NCI-H146 (cell line): ENCODE measurements at places on chromosomes 16 and 17.

DNA sequence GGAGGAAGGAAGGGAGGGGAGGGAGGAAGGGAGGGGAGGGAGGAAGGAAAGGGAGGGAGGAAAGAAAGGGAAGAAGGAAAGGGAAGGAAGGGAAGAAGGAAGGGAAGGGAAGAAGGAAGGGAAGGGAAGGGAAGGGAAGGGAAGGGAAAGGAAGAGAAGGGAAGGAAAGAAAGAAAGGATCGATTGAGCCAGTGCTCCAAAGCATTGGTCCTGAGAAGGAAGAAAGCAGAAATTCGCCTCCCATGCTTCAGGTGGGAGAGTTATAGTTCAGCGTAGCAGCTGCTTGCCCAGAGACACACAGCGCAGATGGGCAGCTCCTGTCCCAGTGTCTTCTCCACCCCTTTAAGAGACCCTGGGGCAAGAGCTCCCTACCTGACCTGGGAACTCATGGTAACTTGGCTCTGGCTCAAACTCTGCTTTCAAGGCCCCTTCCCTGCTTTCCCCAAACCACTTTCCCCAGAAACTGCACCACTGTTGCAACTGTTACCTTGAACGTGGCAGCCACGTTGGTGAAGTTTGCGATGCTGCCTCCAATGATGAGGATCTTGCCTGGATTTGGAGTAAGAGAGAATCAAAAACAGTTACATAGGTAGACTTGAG lies 14.4 kb downstream of the ACLY start:
- DNase-seq, result no peak

GRCh38 chr17:40417258-40417608 lies 463 bp downstream of the TOP2A start:
- peak; percentile 44 for DNase-seq

DNA sequence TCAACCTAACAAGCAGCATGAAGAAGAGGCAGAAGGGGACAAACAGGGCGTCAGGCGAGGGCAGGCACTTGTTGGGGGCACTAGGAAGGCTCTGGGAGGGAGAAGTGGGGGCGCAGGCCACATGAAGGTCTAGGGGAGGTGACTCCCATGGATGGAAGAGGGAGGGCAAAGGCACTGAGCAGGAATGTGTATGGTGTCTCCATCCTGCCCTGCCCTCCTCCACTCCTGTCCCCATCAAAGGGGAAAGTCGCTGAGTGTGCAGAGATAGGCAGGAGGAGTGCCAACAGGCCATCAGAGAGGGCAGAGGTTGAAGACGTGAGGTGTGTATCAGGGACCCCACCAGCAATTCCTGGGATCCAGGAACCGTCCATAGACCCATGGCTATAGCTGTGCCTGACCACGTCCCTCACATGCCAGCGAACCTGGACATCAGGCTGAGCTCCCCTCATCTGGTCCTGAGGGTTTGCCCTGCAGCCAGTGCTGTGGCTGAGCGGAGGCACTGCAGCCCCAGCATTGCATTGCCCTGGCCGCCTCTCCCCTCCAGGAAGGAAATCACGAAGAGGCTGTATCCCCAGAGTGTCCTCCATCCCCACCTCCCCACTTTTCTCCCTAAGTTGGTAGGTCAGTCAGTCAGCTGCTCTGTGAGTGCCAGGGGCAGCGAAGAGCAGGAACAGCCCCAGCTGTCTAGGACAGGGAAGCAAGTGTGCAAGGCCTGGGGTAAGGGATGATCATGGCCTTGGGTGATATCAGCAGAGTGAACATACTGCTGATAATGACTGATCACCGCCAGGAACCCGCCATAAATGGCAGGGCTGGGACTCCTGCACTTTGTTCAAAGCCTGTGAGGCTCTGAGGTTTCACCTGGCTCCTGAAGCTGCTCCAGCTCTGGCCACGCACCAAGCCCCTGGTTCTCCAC lies 6.2 kb upstream of the CYB561 start:
- no peak for DNase-seq

DNA sequence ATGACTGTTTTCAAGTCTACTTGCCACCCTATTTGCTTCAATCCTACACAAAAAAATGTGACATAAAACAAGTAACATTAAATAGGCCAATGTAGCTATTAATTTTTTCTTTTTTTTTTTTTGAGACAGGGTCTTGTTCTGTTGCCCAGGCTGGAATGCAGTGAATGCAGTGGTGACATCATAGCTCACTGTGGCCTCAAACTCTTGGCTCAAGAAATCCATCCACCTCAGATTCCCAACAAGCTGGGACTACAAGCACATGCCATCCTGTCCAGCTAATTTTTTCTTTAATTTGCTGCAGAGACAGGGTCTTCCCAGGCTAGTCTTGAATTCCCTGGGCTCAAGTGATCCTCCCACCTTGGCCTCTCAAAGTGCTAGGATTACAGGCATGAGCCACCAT lies 29.4 kb downstream of the ANKFY1 start:
- no peak for DNase-seq

DNA sequence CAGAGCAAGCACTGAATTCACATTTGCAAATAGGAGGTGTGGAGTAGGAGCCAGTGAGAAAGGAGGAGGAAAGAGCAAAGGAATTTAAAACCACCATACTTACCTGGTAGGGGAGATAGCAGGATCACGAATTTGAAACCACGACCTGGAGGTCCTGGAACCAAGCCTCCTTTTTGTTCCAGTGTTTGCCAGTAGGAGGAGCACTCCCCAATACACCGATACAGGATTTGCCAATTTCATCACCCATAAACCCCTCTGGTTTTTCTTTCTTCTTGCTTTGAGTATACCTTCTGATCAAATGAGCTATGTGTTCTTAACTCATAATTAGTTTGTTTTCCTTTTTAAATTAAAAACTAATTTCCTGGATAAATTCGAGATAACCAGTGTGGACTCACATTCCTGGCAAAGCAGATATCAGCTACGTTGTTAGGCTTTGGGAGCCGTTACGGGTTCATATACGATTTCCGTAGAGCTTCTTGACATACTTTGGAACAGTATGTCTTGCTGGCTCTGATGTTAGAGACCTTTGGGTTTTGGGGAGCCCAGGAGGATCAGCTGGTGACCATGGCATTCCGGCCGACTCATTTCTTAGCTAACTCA lies 22.7 kb downstream of the BCO1 start:
- no peak for DNase-seq

GRCh38 chr16:25141648-25142047 lies 30.1 kb downstream of the LCMT1 start:
- DNase-seq, result no peak

DNA sequence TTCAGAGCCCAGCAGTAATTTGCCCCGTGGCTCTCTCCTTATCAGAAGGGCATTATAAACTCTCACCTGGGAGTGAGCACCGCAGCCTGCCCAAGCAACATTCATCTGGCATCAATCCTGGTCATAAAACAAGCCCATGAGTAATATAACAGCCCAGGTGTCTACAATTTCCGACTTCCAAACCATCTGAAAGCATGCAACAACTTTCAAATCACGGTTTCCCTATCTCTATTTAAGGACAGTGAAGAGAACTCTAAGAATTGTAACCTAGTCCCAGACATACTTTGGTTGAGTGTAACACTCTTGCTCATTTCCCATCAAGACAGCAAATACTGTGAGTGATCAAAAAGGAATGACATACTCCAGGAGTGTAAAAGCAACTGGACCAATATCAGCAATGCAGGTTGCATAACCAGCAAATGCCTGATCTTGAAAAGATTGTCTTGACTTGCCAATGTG lies 487.4 kb upstream of the SOX9 start:
- DNase-seq, result peak; percentile 69

GRCh38 chr17:1966274-1967086 lies 58.7 kb downstream of the RTN4RL1 start:
- DNase-seq, result no peak

DNA sequence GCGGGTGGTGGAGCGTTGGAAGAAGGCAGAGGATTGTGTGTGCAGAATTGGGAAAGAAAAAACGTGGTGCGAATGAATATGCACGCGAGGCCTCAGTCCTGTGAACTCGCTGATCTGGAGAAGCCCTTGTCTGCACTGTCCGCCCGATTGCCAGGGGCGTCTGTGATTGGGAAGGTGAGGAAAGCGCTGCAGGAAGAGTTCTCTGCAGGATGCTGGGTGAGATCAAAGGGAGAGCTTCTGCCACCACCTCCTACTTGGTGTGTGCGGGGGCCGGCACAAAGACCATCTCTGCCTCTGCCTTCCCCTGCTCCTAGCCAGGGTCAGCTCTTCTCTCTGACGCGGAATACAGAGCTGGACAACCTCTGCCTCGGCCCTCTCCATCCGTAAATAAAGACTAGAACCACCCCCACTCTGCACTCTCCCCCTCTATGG lies 841 bp upstream of the RAB5C start:
- DNase-seq, result peak; percentile 38

- DNase-seq, result no peak
These were observed 6.7 kb downstream of the PLA2G15 start for GRCh38 chr16:68251832-68252231.

GRCh38 chr17:55281649-55282378 lies 17.1 kb downstream of the HLF start:
- no peak for DNase-seq

- DNase-seq, result no peak
These were observed 69.8 kb downstream of the CLEC16A start for GRCh38 chr16:11014136-11014535.

DNA sequence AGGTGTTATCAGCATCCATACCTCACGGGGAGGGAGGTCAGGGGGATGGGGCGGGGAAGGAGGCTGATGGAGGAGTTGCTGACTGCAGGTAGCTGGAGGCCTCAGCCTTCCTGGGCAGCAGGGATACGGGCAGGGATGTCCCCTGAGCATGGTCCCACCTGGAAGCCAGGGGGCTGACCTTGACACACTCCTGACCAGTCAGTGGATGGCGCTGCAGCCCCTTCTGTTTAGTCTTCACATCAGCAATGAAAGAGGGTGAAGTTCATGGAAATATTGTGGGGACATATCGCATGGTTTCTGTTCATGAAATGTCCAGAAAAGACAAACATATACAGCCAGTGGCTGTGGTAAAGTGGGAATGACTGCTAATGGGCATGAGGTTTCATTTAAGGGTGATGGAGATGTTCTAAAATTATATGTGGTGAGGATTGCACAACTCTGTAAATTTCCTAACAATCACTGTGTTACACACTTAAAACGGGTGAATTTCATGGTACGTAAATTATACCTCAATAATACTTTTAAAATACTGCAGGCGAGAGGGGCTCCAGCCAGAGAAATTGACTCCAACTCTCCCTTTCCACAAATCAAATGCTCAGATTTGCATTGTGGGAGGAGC lies 489.6 kb downstream of the CDH13 start:
- no peak for DNase-seq

DNA sequence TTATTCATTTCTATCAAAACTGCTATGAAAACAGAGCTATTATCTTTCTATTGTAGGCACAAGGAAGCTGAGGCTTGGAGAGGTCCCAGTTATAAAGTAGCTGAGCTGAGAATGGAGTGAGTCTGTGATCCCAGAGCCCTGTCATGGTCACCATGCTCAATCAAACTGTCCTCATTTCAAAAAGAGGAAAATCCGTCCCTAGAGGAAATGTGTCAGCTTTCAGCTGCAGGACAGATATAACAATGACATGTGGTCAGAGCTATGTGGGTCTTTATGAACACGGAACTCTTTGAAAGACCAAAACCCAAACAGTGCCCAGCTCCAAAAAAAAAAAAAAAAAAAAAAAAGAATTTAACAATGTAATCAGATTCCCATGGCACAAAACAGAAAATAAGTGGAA lies 266.1 kb downstream of the XYLT1 start:
- DNase-seq, result no peak

GRCh38 chr17:16991349-16992009 lies 19.6 kb upstream of the TNFRSF13B start:
- DNase-seq, result peak; percentile 68

GRCh38 chr17:82022310-82022980 lies at the start of gene CENPX:
TSS of gene CENPX (minus strand) at chr17:82022878. CDS start at chr17:82022861, 17 bp downstream.
- DNase-seq, result peak; percentile 30

GRCh38 chr16:26129997-26130396 lies 438.2 kb downstream of the HS3ST4 start:
- DNase-seq, result no peak

GRCh38 chr17:64063766-64064224 lies 43.4 kb upstream of the ICAM2 start:
- DNase-seq, result peak; percentile 23

- no peak for DNase-seq
These were observed 68.0 kb upstream of the MAF start for GRCh38 chr16:79668502-79668901.

DNA sequence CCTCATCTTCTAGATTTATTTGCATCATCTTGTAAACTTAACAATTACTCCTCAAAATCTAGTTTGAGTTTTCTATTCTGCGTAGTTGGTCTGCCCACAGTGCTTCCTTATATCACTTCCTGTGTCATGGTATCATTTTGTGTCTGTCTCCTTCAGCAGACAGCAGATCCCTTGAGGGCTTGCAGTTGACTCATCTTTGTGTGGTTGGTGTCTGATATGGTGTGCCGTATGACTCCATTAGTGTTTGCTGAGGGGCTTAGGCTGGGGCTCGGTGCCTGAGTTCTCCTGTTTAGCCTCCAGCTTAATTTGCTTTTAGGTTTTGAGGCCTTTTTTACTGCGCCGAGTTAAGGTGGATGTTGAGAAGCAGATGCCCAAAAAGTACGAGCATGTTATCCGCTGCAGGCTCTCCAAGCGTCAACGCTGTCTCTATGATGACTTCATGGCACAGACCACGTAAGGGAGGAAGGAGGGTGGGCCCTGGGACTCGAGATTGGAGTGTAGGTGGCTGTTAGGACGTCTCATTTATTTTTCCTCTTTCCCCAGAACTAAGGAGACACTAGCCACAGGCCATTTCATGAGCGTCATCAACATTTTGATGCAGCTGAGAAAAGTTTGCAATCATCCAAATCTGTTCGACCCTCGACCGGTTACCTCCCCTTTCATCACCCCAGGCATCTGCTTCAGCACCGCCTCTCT lies 16.9 kb downstream of the SRCAP start:
- DNase-seq, result no peak

DNA sequence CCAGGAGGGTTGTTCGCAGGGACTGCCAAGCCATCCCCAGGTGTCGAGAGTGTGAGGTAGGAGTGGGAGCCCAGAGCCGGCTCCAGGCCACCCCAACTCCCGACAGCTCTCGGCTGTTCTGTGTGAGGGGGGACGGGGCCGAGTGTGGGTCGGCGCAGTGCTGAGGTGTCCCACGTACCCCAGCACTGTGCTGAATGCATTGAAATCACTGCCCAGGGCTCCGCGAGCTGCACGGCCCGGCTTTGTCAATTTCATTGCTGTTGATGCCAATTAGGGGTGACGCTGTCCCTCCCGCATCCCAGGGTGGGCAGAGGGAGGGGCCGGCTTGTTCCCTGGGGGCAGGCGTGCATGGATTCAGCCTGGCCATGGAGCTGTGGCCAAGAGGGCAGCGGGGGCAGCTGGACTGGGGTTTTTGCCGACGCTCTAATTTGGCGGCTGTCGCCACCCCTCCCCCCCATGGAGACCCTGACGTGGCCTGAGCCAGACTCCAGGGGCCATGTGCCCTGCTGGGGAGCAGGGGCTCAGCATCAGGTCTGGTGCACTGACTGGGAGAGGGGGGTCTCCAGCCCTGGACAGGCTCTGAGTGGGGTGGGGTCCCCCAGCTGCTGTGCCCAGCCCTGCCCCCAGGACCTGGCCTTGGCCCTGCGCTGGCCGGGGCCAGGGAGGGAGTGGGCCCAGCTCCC lies 14.3 kb downstream of the CENPX start:
- no peak for DNase-seq

GRCh38 chr17:66192378-66192687 lies 400 bp upstream of the CEP112 start:
- no peak for DNase-seq
